ENCODE measurements at places on chromosomes 16 and 17.

GRCh38 chr17:80637048-80637781 is 92.6 kb downstream of the RPTOR start:
- DNase-seq: no peak

- DNase-seq: no peak
Measured at GRCh38 chr16:27304881-27305745, 8.7 kb upstream of the IL4R start.

DNA sequence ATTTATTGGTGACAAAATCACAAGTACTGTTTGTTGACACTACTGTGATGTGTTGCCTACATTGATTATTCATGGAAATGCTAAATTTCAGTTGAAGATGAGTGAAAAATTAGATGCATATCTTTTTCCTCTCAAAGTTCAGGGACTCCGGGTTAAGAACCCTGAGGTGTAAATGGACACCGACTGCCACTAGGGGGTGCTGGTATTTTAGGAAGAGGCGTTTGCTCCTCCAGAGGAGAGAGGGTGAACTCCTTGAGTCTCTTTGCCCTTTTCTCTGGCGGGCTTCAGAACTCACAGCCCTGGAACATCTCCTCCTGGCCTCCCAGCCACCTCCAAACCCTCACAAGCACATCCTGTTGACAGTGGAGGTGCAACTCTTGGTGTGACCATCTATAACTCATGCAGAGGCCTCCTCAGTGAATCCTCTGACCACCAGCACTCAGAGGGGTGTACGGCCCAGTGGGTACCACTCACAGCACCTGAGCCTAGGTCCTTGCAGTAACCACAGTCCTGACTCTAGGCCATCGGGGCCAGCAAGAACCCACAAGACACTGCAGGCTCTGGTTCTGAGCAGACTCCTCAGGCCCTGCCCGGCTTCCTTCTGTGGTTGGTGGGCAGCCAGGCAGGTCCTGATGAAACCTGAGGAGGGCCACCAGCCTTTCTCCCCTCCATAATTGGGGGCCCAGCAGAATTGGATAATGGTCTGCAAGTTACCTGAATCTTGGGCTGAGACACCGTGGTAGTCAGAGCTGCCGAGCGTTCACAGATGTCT is 26.2 kb upstream of the PIK3R5 start:
- peak; percentile 10 for DNase-seq

DNA sequence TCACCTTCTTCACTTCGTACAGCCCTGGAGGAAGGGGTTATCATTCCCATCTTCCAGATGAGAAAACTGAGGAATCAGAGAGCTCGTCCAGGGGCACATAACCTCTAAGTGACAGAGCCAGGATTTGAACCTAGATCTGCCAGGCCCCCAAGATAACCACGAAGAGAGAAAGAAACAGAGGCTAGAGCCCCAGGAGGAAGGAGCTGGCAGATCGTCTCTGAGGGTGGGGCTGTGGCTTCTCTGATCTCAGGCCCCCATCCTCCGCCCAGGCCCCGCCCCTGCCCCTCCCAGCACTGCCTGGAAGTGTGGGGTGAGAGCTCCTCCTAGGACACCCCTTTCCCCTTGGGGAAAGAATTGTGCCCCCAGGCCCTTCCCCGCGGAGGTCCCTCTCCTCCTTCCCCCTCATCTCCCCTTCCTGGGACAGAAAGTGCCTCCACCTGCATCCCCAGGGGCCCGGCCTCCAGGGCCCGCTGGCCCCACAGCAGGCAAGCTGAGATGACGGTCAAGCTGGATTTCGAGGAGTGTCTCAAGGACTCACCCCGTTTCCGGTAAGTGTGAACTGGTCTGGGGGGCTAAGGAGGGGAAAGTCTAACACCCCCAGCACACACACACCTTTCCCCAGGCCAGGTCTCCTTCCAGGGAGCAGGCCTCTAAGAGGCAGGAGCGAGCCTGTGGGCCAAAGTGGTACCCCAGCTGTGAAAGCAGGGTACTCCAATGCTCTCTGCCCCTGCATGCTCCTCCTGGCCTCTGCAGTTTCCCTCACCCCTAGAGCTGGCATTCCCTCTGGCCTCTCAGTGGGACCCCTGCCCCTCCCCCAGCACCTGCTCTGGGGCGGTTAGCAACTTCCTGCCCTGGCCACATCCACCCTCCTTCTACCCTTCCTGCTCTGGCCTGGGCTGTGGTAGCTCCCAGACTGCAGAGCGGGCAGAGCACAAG is at the start of gene ACAP1:
Gene ACAP1, plus strand, starts transcription at position 290 of the 936 bp plus-strand sequence. Its CDS starts 206 bp downstream, at position 496.
- DNase-seq: no peak

DNA sequence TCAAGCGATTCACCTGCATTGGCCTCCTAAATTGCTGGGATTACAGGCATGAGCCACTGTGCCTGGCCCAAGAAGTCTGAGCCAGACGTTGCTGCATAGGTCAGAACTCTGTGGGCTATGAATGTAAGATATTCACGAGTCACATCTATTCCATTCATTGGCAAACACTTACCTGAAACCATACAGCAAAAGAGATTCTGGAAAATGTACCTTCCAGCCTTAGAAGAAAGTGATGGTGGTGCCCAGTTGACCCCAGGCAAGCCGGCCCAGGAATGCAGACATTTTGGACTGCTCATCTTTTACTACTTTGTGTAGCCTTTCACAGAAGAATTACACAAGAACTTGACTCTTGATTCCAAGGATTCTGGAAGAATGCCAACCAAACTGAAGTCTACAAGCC is 135.6 kb upstream of the N4BP1 start:
- DNase-seq: no peak

DNA sequence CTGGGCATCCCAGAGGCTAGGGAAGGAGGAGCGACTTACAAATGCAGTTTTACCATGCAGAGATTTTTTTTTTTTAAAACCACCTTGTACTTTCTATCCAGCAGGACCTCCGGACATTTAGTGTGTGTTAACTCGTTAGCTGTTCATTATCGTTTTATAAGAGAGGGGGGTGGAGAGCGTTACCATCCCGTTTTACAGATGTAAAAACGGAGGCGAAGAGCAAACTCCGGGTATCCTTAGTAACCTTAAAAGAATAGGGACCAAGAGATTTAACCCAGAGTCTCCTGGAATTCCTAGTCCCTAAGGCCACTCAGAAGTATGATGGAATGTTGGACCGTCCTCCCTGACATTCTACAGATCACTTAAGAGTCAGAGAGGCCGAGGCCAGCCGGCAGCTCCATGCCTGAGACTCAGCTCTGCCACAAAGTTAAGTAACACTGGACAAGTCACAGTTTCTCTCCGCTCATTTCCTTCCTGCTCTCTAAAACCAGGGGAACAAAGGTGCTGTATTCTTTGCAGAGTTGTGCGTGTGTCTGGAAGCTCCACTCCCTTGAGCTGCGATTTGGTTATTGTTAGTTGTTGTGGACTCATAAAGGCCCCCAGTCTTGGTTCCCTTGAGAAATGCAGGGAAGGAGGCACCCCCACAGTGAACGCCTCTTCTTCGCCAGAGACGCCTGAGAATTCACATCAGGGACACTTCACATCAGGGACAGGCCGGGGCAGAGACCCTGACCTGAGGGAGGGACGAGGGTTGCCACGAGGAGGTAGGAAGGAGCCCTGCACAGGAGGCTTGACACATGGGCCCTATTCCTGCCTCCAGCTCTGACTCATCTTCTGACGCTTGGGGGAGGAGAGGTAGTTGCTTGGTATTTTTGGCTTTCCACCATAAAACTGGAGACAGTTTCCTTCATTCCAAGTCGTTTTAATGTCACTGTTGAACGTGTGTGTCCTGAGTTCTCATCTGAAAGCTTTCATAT is 1.2 kb downstream of the DUSP14 start:
- no peak for DNase-seq

DNA sequence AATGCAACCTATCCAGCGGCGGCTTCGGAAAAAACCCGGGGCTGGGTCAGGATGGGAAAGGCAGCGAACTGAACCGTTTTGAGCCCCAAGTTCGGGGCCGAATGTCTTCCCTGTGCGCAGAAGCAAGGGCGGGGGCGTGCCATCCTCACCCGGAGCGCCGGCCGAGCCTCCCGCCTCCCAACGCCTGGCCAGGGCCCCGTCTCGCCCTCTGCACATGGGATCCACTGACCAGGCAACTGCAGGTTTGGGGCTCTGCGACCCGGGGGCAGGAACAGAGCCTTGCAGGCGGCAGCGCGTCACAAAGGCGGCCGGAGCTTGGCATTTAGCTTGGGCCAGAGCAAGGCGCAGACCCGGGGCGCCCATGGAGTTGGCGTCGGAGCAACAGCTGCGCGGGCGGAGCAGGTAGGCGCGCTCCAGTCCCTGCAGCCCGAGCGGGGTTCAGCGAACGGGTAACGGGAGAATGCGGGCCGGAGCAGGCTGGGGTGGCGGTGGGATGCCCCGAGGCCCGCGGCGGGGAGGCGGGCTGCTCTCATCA is at the start of gene FBXO39:
Gene FBXO39, plus strand, starts transcription at position 345 of the 535 bp plus-strand sequence. CDS start 3,654 bp downstream, outside the sequence.
- no peak for DNase-seq

DNA sequence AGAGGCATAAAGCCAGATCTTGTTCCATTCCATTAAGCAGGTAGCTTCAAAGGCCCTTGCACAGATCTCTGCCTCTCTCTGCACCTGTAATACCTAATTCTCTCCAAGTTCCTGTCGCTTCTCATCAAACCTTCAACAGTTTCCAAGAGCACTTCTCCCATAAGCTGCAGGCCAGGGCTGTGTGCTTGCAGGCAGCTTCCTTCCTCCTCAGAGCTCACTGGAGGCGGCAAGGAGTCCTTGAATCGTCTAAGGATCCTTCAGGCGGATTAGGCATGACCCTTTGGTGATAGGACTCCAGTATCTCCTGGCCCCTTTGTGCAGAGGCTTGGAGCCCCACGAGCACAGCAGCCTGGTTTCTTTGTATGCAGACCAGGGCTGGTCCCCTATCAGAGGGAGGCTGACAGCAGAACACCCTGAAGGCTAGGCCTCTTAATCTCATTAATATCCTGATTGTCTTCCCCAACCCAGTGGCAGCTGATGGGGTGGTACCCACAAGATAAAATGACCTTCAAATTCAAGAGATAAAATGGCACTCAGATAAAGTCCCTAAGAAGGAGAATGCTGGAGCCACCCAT is 19.8 kb downstream of the HNF1B start:
- no peak for DNase-seq

DNA sequence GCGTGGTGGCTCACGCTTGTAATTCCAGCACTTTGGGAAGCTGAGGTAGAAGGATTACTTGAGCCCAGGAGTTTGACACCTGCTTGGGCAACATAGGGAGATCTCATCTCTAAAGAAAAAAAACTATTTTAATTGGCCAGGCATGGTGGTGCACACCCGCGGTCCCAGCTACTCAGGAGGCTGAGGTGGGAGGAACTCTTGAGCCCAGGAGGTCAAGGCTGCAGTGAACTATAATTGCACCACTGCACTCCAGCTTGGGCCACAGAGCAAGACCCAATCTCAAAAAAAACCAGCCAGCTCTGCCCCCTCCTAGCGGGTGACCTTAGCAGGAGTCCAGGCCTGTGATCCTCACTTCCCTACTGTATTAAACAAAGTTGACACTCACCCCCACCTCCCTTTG is 5.9 kb upstream of the HS3ST6 start:
- no peak for DNase-seq

GRCh38 chr17:38852771-38853291 is 690 bp downstream of the RPL23 start:
- no peak for DNase-seq

DNA sequence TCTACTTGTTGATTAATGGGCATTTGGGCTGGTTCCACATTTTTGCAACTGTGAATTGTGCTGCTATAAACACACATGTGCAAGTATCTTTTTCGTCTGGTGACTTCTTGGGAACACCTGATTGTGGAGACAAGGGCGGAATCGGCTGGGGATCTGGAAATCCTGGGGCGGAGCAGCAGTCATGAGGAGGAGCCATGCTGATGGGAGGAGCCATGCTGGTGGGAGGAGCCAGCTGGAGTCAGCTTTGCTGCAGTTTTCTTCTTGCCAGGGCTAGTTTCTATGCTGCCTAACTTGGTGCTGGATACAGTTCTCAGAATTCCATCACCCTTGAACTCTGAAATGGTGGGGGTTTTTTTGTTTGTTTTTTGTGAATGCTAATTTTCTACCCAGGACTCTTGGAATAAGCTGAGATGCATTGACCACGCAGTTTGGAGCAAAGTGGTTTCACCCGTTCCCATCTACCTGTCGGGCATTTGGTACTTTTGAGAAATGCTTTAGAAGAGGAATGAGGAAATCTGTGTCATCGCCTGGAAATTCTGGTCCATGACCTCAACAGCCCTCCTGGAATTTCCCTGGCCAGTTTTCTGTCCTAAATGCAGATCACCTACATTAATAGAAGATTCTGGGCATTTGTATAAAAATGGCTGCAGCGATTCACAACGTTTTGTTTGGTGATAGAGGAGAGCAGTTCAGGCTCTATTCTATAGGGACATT is 217.4 kb upstream of the ZFHX3 start:
- no peak for DNase-seq
